LHCN-M2 (cell line): ENCODE measurements at places on chromosomes 7 and 10. TPM values are rescaled to one million over a fixed set of nuclear protein-coding genes. Genes with fewer than 3 reads are reported as not detected.

DNA sequence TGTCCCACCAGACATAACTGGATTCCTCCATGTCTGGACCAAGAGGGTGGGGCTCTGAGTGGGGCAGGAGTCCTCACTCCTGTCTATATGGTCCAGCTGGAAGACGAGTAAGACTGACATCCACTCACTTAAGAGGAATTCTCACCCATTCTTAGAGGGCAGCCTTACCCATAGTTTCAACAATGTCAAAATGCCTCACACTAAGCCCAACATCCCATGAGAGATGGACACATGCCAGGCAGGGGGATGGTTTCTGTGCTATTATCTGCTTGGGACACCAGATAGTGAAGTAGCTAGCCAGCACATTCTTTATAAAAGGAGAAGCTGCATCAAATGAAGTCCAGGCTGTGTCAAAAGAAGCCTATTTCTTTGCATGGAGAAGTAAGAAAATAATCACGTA, 4.7 kb upstream of the LANCL2 start:
- DNase-seq, result peak; percentile 47

GRCh38 chr10:90179696-90180407, 478.5 kb downstream of the KIF20B start:
- DNase-seq, result peak; percentile 61

- DNase-seq, result no peak
Observed at GRCh38 chr7:30566596-30566995, 28.1 kb upstream of the GARS1 start.

DNA sequence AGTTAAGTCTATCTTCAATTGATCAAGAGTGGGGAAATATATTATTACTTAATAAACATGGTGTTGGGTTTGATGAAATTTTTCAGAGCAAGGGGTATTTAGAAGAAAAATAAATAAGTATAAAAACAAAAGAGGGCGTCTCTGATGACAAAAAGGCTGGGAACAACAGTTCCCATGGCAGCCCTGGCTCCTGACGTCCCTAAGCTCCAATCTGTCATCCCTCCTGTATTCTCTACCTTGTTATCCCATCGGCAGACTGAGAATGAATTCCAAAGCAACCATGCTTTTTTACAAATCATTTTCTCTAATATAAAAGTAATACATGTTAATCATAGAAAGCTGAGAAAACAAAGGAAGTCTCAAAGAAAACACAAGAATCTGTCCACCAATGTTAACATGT, 55.5 kb downstream of the SORBS1 start:
- no peak for DNase-seq

DNA sequence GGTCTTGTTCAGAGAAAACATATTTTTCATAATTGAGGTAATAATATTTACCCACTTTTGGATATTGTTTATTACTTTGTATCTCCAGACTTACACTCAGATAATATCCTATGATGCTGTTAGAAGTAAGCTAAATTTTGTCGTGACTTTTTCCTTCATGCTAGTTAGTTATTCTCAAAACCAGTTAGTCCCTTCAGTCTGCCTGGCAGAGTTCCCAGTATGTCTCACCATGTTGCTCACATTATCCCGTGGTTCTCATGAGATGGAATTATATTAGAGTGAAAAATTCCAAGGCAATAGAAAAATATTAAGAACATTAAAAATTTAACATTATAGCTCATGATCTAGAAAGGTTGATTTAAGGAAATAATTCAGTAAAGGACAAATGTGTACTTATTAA, 81.5 kb upstream of the SMIM30 start:
- peak; percentile 83 for DNase-seq

Gene UMAD1
- 22.8 and 25.1 TPM in 2 replicates for total RNA-seq

- DNase-seq, result peak; percentile 46
Observed at GRCh38 chr7:139776486-139777132, 1.2 kb downstream of the HIPK2 start.

- no peak for DNase-seq
Observed at GRCh38 chr10:5092375-5092774, 1.8 kb upstream of the AKR1C3 start.

DNA sequence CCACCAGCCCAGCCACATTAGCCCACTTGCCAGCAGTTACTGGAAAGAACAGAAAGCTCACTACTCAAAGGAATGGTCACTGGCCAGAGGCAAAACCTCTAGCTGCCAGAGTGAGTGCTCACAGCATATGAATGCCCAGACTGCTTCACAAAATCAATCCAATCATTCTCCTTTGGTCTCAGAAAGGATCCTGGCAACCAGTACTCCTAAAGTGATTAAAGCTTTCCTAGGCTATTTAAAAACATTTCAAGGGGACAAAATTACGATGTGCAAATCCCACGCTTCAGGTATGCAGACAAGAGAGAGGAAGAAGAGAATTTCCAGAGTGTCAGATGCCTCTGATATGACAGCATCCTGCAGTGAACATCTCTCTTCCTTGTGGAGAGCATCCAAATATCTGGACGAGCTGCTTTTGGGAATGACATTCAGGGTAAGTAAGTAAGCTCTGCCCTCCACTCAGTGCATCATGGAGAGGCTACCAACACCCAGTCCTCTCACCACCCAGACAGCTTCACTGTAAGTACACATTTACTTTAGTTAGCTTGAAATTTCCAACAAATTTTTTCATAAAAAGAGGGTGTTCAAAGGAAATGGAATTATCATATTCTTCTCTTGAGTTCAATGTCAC, 25.1 kb downstream of the ICA1 start:
- no peak for DNase-seq

DNA sequence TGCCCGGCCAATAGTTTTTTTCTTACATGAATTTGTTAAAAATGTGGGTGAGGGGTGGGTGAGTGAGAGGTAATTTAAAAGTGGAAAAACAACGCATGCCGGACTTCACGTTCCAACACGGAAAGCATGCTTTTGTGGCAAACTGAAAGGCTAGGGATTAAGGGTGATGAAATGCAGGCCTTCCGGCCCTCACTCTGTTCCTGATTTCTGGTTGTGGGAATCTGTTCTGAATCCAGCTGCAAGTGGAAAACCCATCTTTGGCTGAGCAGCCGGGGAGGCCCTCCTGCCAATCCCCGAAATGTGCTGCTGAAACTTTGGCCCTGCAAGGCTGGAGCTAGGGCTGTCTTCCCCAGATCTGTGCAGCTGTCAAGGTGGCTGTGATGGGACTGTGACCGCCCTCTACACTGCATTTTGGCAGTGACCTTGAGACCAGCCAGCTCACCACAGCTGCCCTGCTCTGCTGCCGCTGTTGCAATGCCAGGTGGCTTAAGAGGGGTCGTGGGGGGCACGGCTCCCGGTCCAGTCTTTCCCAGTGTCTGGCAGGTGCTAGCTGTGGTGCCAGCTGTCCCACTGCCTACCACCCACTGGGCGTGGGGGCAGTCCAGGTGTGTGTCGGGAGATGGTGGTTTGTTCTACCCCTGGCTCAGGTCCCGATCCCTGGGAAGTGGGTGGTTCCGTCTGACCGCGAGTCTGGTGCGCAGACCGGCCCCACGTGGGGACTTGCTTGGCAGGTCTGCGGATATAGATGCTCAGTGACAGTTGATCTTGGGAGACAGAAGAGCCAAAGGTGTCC, 39.0 kb downstream of the TET1 start:
- DNase-seq, result peak; percentile 71

DNA sequence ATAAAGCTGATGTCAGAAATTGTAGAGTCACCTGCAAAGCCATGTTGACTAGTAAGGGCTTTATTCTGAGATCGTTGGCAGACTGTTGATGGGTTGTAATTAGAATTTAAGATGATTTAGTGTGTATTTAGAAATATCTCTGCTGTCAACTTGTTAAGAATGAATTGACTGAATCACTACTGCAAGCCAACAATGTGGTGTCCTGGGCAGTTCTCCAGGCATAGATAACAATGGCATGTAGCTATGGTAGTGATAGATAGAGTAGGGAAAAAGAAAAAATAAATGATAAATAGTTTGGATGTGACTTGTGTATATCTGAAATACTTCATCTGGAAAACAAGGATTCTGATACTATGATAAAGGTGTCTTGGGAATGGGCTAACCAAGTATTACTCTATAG, 640.2 kb downstream of the ARL4A start:
- DNase-seq, result peak; percentile 9

Gene UPK3BL1
- 20.1 and 21.9 TPM in 2 replicates for total RNA-seq

Gene LBX1
- total RNA-seq, result 1.7 TPM in 2 replicates

DNA sequence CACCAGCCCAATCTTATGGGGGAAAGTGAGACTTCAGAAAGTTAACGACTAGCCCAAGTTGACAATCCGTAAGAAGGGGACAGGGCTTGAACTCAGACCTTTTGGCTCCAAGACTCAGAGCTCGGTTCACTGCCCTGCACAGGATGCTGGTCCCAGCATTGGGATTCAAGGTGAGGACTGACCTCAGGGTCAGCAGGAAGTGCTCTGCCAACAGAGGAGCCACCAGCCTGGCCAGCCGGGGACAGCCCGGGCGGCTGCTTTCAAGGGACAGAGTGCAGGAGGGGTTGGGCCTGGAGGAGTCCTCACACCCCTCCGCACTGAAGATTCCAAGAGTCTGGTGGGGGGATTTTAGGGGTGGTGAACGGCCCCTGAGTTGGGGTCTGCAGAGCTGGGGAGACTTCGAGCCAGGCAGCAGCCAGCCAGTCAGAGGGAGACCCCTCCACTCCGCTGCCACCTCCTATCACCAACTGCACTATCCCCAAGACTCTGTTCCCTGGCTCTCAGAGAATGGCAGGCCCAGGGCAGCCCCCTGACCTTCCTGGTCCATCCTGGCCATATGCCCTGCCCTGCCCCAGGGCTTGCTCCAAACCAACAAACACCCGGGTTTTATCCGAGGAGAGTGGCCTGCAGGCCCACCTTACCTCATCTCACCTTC, 19.7 kb downstream of the TLL2 start:
- DNase-seq, result no peak

- DNase-seq, result no peak
Observed at GRCh38 chr10:10146604-10147003, 871.1 kb upstream of the CELF2 start.

DNA sequence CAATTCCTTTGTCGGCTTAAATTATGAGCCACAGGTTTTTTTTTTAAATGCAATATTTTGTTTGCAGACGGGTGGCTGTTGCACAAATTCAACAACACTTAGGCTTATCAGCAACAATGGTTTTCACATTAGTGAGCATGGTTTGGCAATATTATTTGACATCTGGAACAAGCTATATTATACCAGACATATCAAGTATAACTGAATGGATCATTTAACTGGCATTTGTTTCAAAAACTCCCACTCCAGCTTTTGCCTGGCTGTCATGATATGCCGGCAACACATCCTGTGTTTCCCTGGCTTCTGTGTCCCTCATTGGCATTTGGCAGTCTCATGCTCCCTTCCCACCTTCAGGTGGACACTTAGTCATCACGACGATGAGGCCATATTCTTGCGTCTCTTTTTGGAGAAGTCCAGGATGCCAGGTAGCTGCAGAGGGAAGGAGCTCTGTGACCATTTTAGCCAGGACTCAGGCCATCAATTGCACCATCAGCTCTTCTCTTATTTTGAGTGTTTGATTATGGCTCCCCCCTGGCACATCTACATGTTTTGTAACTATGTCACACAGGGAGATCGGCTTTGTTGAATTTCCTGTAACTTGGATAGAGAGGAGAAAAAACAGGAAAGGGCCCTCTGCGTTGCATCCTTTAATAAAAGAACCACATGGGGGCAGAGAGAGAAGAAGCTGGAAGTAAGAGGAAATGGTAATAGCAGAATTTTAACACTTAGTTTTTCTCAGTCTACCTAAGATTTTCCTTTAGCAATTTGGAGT, 413.9 kb downstream of the LRMDA start:
- DNase-seq, result no peak

DNA sequence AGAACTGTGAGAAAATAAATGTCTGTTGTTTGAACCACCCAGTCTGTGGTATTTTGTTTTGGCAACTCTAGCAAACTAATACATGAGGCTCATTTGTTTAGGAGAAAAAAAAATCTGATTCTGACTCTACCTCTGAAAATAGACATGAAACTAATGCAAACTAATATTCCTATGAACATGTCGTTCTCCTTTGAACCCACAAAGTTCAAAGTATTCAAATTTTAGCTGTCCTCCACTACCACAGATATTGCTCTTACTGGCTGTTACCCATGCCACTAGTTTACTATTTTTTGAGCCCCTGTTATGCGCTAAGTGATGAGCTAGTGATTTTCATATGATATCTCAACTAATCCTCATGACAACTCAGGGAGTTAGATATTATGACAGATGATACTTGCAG, 58.8 kb upstream of the ZNF804B start:
- DNase-seq, result no peak

DNA sequence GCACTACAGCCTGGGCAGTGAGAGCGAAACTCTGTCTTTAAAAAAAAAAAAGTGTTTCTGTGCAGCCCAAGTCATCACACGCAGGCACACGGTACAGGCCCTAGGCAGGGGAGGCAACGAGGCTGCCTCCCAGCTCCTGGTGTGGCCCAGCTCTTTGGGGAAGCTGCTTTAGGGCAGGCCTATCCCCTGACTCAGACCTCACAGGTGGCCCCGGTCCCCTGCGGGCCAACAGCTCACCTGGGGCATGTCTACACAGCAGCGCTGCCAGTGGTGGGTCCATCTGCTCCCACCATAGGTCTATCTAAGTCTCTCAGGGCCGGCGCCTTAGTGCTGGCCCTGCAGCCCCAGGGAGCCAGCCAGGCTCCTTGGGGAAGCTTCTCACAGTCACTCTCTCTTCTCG, 31.4 kb downstream of the ZAN start:
- no peak for DNase-seq

DNA sequence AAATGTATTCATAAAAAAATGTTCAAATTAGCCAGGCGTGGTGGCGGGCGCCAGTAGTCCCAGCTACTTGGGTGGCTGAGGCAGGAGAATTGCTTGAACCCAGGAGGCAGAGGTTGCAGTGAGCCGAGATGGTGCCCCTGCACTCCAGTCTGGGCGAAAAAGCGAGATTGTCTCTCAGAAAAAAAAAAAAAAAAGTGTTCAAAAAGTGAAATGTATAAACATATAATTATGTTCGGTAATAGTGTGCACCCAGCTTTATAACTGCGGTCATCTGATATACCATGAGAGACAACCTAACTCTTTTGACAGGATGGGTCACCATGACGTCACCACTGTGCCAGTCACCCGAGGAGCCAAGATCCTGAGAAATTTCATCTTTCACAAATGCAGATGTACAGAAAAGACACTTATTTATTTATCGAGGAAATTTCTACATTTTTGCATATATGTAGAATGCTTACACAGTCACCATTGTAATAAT, 594 bp upstream of the RP9 start:
- peak; percentile 55 for DNase-seq

Gene R3HCC1L
- total RNA-seq, result 10.4 and 14.0 TPM in 2 replicates

- DNase-seq, result peak; percentile 49
Observed at GRCh38 chr7:28990200-28990960, 32.2 kb upstream of the TRIL start.

Gene BAIAP2L1
- total RNA-seq, result 2.9 TPM in 2 replicates

Gene RET
- total RNA-seq, result under 0.01 TPM in 1 of 2 replicates, not detected in the other

- no peak for DNase-seq
Observed at GRCh38 chr7:44438816-44439215, 51.6 kb downstream of the NUDCD3 start.

Gene PRKG1
- 6.2 and 6.4 TPM in 2 replicates for total RNA-seq

- DNase-seq, result no peak
Observed at GRCh38 chr10:34477249-34477648, 337.8 kb downstream of the PARD3 start.

Gene ZP3
- total RNA-seq, result 2.7 TPM in 1 of 2 replicates, not detected in the other

- no peak for DNase-seq
Observed at GRCh38 chr10:100330079-100330478, at the start of gene PKD2L1. Gene PKD2L1 (minus strand): TSS chr10:100330228. CDS start chr10:100330103, 125 bp downstream.

Gene TMEM213
- total RNA-seq, result not detected in 2 replicates

- no peak for DNase-seq
Observed at GRCh38 chr10:96541921-96542320, 28.2 kb upstream of the TLL2 start.
